ENCODE measurements at places on chromosomes 2 and 18. TPM values are rescaled to one million over a fixed set of nuclear protein-coding genes. Genes with fewer than 3 reads are reported as not detected.

DNA sequence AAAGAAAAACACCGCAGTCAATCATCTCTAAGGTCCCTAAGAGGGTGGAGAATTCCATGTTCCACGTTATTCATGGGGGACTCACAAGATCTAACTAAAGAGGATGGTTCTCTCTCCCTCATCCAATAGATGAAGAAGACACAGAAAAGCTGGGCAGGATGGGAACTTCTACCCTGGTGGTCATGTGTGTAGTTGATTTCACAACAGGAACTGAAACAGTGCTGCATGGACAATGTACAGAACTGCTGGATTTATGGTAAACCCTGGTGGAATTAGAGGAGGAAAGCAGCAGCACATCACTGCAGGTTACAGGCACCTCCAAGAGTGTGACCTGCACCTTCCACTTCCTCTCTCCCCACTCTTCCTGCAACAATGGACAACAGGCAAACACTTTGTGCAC, 31.4 kb downstream of the FECH start:
- DNase-seq: no peak

- no peak for DNase-seq
These were observed 36.4 kb downstream of the CTIF start for GRCh38 chr18:48575301-48575657.

GRCh38 chr2:26874514-26874913, 26.6 kb downstream of the DPYSL5 start:
- DNase-seq: no peak

- no peak for DNase-seq
These were observed 154.6 kb upstream of the CTAGE1 start for GRCh38 chr18:22572341-22572740.

DNA sequence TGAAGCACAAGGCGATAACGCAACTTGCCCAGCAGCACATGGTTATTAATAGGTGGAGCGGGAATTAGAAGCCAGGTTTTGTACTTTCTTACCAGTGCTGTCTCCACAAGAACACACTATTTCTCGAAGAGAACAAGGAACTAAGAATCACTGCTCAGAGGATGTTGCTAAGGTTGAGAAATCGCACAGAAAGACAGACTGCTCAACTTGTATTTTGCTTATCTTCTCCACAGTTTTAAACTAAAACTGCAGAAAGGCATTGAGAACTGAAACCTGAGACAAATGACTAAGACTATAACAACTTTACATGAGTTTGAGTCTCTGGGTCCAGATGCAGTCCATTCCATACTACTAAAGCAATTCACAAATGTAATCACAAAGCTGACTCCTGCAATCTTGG, 6.2 kb downstream of the PRKD3 start:
- no peak for DNase-seq

Gene CCDC68
- 2.6 TPM for total RNA-seq

Gene TNS1
- 1.5 TPM for total RNA-seq

Gene CASP10
- total RNA-seq: 1.3 TPM

Data from PC-3 (cell line).